ENCODE measurements at places on chromosomes 1 and 21.

- DNase-seq: no peak
Measured at GRCh38 chr1:170470121-170470520, 61.8 kb upstream of the GORAB start.

DNA sequence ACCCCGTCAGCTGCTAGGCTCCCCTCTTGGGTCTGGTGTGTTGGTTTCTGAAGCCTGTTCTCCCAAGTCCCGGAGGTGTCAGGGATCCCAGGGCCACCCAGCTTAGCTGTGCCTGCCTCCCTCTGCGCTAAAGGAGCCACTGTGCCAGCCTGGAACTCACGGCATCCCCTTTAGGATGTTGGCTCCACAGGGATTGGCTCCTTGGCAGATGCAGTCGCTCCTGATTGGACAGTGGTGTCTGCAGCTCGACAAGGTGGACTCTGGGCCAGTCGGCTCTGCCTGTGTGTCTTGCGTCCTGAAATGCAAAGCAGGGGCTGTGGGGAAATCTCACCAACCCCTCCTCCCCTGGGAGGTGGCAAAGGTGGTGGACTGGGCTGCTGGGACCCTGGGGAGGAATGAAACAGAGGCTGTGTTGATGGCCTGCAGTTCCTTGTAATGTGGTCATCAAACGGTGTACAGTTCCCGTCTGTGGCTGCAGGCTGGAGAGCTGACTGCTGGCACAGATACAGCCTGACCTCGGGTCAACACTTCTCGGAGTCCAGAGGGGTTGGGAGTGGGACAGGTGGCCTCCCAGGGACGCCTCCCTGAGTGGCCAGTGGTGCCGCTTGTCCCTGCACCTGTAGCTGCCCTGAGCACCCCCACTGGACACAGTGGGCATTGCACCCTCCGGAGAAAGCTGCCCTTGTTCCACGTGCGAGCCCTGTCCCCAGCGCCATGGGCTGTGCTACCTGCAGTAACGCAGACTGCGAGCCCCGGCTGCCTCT, 11.5 kb upstream of the KCNAB2 start:
- no peak for DNase-seq

GRCh38 chr1:245306628-245307410, 152.0 kb downstream of the KIF26B start:
- no peak for DNase-seq

DNA sequence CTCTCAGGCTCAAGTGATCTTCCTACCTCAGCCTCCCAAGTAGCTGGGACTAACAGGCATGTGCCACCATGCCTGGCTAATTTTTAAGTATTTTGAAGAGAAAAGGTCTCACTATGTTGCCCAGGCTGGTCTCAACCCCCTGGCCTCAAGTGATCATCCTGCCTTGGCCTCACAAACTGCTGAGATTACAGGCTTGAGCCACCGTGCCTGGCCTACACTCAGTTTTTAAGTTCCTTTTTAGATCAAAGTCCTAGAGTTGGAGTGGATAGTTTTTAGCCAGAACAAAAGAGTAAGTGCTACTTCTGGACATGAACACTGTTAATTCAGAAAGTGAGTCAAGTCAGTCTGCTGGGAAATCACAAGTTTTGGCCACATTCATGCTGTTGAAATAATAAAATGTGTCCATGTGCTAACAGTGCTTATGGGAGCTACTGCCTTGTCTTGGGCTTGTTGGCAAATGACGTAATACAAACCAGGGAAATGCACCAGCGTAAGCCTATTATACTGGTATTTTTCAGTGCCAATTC, 84.2 kb downstream of the NDUFS5 start:
- no peak for DNase-seq

DNA sequence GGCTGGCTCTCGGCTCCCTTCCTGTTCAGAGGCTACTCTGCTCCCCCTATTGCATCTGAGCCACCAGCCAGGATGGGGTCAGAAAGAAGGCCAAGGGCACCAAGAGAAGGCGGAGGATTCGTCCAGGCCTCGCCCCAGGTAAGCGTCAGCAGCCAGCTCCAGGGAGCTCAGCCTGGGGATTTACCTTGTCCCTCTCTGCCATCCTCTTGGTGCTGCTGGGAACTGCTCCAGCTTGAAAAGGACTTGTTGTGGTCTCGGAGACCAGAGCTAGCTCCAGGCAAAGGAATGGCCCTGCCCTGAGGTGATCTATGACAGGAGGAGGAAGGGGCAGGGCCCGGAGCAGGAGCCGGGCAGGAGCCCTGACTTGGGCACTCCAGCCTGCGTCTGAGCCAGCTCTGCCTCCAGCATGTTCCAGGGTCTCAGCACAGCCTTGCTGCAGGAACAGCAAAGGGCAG, 113.7 kb upstream of the IFFO2 start:
- no peak for DNase-seq

DNA sequence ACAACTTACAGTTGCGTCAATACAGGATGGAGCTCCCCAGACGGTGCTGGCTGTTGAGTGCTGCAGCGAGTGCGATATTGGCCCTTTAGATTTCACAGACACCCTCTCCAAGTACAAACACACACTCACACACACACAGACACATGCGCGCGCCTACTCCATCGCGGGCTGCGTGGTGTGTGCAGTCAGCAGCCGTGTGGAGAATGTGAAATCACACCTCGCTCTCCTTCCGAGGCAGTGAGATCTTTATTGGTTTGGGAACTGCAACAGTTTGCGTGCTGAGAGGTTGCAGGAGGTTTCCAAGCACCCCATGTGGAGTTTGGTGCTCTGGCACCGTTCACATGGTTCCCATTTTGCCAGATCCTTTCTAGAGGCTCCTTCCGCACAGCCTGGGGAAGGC, 372.2 kb downstream of the RRAGC start:
- no peak for DNase-seq

DNA sequence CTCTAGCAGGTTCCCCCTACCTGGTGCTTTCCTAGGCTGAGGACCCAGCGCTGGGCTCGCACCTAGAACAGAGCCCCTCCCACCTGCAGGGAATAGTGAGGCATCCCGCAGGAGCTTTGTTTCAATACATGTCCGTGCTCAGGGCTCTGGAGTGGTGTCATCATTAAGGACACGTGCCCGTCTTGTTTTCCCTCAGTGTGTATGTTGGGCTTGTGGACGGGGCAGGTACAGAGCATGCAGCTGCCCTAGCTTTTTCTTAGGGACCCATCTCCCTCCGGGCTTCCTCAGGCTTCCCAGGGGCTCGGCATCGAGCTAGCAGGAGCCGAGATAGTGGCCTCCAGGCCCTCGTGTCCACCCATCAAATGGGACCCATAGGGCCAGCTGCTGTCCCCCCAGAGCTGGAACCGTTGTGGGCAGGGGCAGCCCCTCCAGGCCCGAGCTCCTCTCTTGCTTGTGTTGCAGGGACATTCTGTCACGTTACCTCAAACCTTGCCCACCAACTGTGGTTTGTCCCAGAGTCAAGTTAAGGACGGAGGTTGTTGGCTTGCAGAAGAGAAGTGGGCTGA, 3.9 kb downstream of the TMEM201 start:
- DNase-seq: no peak

DNA sequence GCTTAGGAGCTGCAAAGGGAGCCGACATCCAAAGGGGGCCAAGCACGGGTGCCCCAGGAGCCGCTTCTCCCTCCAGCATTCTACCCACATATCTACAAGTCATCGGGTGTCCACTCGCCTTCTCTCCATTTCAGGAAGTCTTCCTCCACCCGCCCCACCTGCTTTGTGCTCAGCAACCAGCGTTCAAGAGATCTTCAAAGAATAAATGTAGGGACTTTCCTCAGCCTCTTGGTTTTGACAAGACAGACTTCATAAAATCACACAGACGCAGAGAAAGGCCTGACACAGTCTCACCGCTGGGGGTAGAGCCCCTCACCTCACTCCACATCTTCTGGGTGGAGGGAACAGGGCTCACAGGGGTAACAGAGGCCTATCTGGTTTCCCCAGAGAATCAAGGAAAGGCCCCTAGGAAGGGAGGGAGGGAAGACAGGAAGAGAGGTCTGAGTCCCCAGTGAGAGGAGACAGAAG, 49.5 kb downstream of the SSBP3 start:
- no peak for DNase-seq

Data from uterus (tissue), 4 donors.